Myocyte (in vitro differentiated cells): ENCODE measurements at places on chromosomes 16 and 17. TPM values are rescaled to one million over a fixed set of nuclear protein-coding genes. Genes with fewer than 3 reads are reported as not detected.

Gene CFAP97D1
- total RNA-seq, result not detected in 2 replicates

Gene MPV17L
- total RNA-seq, result not detected in 2 replicates

Gene LRRC75A
- total RNA-seq, result 0.21 and 0.51 TPM in 2 replicates

Gene NRN1L
- total RNA-seq, result 0.83 and 1.9 TPM in 2 replicates

Gene RHBDL1
- total RNA-seq, result 1.5 and 1.6 TPM in 2 replicates

Gene IKZF3
- not detected in 2 replicates for total RNA-seq

Gene NPIPA5
- 4.7 and 5.3 TPM in 2 replicates for total RNA-seq

Gene KRT9
- total RNA-seq, result not detected in 2 replicates

Gene TBC1D26
- total RNA-seq, result 0.05 TPM in 1 of 2 replicates, not detected in the other

Gene RAPGEFL1
- total RNA-seq, result 1.1 and 1.9 TPM in 2 replicates

Gene SDR42E2
- total RNA-seq, result not detected in 2 replicates

Gene PPL
- total RNA-seq, result 5.9 and 25.4 TPM in 2 replicates

Gene RHBDL3
- 0.16 and 0.36 TPM in 2 replicates for total RNA-seq

Gene WNK4
- total RNA-seq, result 0.16 TPM in 1 of 2 replicates, not detected in the other

Gene PRCD
- not detected in 2 replicates for total RNA-seq

Gene LGALS3BP
- 437 and 456 TPM in 2 replicates for total RNA-seq

Gene GAS2L2
- total RNA-seq, result 0.08 TPM in 1 of 2 replicates, not detected in the other

Gene CCDC154
- total RNA-seq, result 0.19 and 0.21 TPM in 2 replicates

Gene SLC35G6
- total RNA-seq, result not detected in 2 replicates

Gene SLC13A2
- total RNA-seq, result not detected in 2 replicates

Gene RDM1
- not detected in 2 replicates for total RNA-seq

Gene MYH1
- total RNA-seq, result 0.36 and 1.8 TPM in 2 replicates

Gene CA10
- not detected in 2 replicates for total RNA-seq

Gene HSPB9
- total RNA-seq, result not detected in 2 replicates

Gene MYH8
- 715 and 853 TPM in 2 replicates for total RNA-seq

Gene CAPNS2
- not detected in 2 replicates for total RNA-seq

Gene KRT32
- not detected in 2 replicates for total RNA-seq

Gene NEUROD2
- 0.05 TPM in 1 of 2 replicates, not detected in the other for total RNA-seq

Gene EPX
- total RNA-seq, result not detected in 2 replicates

Gene QRICH2
- 1.7 and 2.6 TPM in 2 replicates for total RNA-seq

Gene ODAD4
- 0.57 and 1.8 TPM in 2 replicates for total RNA-seq

Gene ITGB4
- 0.13 TPM in 1 of 2 replicates, not detected in the other for total RNA-seq

Gene CLEC19A
- not detected in 2 replicates for total RNA-seq

Gene PROCA1
- 1.0 and 1.6 TPM in 2 replicates for total RNA-seq
